ENCODE measurements at places on chromosomes 1 and 21.

DNA sequence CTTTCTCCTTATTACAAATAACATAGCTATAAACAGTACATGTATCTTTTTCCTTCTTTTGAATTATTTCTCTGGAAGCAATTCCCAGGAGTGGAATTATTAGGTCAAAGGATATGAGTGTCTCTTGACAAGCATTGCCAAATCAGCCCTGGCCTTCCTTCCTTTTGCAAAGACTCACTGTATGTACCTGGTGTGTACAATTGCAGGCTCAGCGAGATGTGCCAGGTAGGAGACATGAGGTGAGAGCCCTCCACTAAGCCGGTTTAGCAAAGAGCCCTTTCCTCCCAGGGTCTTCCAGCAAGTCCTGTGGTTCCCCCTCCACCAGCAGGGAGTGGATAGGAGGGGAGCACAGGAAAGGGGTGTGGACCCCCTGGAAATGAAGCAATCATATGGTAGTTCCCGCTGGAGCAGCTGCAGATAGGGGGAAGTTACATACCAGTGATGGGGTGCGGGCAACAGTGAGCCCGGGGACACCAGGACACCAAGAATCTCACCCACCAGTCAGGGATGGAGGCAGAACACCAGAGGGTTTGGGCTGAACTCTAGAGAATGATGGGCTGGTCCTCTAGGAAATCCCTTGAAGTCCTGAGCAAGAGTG, 18.3 kb downstream of the RCSD1 start:
- DNase-seq: no peak

DNA sequence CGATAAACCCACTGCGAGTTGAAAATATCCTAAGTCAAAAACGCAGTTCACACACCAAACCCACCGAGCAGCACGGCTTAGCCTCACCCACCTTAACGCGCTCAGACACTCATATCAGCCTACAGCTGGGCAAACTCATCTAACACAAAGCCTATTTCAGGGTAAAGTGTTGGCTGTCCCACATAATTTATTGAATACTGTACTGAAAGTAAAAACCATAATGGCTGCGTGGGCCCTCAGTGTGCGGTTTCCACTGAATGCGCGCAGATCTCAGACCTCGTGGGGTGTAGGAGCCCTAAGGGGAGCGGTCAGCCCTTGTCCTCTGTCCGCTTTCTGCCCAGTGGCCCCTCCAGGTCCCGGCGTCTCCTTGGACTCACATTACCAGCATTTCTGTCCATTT, 157.6 kb upstream of the ARHGEF16 start:
- DNase-seq: no peak

GRCh38 chr1:181204530-181204929, 116.0 kb downstream of the IER5 start:
- no peak for DNase-seq

GRCh38 chr1:207964195-207964966, 53.5 kb upstream of the CD34 start:
- no peak for DNase-seq

GRCh38 chr1:68307378-68307787, 75.1 kb upstream of the WLS start:
- no peak for DNase-seq

GRCh38 chr21:44526096-44526997, 13.6 kb downstream of the KRTAP10-1 start:
- DNase-seq: no peak

DNA sequence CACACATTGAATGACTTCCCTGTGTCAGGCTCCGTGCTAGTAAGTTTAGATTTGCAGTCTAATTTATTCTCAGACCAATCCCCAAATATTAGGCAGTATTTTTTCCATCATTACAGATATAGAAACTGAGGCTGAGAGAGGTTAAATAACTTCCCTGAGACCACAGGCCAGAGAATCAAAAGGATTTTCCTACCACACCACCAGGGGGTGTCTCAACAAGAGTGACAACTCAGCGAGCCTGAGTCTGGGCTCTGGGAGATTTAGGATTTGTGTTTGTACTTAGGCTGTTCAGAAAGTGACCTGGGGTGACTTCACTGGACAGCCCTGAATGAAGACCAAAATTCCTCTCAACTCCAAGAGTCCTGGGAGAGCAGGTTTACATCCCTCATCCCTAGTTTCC, 13.3 kb upstream of the LCE5A start:
- no peak for DNase-seq

GRCh38 chr1:98698625-98699024, 37.1 kb downstream of the SNX7 start:
- no peak for DNase-seq

DNA sequence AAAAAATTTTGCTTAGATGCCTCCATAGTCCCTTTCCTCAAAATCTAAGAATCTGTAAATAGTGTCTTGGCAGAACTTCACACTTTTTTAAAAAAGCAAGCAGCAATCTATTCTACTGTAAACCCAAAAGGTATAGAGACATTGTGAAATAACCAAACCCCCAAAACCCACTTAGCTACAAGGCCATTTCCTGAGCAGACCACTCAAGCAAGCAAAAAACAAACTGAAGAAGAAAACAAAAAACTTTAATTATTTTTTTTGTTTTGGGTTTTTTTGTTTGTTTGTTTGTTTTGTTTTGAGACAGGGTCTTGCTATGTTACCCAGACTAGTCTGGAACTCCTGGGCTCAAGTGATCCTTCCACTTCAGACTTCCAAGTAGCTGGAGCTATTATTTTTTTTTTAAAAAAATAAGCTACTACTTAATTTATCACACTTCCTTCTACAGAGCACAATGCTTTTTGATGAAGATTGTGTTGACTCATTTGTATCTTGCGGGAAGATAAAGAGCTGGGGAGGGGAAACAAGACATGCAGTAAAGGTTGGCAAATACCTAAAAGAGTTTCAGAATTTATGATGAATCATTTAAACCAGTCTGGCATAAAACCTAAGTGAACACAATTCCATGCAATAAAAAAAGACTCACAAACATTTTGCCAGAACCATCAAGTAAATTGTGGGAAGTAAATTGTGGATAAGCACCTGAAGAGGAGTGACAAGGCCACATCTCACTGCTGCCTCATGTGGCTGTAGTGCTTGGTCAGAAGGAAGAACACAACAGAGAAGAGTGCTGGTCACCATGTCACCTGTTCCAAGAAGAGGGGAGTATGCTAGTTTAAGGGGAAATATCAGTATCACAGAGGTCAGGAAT, 2.7 kb upstream of the PTPN22 start:
- no peak for DNase-seq

DNA sequence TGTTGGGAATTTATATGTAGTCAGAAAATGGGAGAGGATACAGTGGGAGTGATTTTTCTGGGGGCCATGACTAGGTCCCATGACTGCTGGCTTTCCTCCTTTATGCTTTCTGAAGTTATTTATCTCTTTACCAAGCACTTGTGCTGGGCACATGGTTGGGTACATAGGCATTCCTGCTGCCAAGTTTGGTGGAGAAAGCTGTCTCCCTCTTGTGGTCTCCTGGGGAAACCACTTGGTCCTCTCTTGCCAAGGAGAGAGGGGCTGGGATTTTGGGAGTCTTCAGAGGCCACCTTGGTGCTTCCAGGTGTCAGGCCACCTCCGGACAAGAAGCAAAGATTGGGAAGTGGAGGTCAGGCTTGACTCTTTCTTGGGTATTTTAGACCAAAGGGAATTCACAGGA, 120.2 kb upstream of the KCNE2 start:
- DNase-seq: no peak

DNA sequence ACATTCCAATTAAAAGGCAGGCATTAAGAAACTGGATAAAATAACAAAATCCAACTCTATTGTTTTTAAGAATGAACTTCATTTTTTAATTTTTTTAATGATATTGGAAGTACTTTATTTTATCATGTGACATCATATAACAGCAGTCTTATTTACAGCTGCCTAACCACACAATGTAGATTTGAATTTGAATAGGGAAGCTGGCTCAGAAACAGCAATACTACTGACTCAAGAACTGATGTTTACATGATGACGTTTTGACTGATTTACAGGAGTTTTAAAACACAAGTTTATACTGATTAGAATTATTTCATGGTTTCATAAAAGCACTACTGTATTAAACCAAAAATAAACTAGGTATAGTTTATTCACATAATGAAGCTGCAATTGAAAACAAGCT, 348.7 kb upstream of the NR5A2 start:
- no peak for DNase-seq

DNA sequence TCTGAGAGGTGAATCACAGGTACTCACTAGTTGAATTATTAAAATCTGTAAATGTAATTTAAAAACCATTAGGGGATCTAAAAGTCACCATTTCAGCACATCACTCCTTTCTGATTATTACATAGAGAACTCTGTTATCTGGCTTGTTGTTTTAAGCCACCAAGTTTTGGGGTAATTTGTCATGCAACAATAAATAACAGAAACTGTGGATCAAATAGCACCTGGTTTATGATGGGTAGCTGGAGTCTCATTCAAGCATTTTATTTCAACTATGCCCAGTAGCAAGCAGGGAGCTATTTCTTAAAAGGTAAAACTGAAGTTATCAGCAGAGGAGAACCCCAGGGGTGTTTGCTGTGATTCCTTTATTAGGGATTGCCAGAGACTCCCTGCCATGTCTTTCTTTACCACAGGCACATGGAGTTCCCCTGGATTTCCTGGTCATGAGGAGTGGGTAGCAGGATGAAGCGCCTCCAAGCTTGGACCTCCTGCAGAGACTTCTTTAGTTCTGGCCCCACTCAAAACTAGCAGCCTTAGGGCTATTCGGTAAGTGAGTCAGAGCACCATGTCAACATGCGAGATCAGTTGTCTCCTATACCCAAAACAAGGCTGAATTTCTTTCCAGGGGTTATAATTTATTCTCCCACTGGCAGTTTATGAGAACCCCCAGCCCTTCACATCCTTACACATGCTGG, 179.2 kb downstream of the GIPC2 start:
- no peak for DNase-seq

DNA sequence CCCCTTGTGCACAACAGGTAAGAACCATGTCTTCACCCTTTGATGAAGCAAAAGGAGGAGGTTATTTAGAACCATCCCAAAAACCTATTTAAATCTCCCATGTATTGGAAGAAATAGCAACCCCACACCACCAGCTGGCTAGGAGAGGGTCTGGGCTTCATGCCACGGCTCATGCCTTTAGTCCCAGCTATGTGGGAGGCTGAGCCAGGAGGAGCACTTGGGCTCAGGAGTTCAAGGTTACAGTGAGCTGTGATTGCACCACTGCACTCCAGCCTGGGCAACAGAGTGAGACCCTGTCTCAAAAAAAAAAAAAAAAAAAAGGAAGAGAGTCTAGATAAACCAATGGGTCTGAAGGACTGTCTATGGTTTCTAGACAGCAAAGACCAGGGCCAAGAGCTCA, 197.9 kb upstream of the COA6 start:
- DNase-seq: no peak

DNA sequence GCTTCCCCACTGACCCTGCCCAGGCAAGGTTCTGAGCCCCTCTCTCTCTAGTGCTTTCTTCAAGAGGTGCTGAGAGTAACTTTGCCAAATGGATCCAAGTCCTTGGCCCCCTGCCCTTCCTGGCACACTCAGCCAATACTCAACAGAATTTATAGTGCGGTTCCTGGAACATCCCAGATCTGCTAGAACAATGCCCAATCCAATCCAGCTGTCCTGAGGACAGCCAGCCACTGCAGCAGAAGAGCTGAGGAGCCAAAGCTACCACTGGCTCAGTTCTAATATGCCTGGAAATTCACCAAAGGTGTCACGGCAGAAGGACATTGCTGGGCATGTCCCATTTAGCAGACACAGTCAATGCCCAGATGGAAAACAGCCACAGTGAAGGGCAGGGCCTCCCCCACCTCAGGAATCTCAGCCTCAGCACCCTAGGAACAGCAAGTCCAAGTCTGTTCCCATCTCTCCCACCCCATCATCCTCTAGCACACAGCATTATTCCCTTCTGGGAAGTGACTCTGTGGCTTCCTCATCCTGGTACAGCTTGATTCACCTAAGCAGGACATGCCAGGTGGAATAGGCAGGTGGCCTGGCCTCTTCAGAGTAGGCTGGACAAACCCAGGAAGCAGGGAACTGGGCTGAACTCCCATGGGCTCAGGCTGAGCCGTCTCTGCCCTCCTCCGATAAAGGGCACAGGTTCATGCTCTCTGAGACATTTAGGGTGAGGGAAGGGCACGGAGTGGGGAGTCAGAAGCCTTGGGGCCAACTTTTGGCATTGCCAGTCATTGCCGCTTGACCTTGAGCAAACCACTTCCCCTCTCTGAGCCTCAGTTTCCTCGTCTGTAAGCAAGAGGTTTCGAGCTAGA, 24.6 kb downstream of the PMVK start:
- no peak for DNase-seq

GRCh38 chr1:218588540-218589172, 243.5 kb downstream of the TGFB2 start:
- DNase-seq: no peak

- DNase-seq: no peak
Measured at GRCh38 chr1:206907304-206907991, 10.2 kb downstream of the IL24 start.

All from stimulated activated CD8-positive, alpha-beta memory T cell treated with anti-CD3 and anti-CD28 coated beads, Interleukin-2, amount 100 ng/mL, for 48 hours (primary cell).